T1000 (cell line): ENCODE measurements at places on chromosomes 13 and 19.

- DNase-seq, result no peak
Measured at GRCh38 chr13:33490461-33491327, 205.1 kb upstream of the STARD13 start.

- DNase-seq, result no peak
Measured at GRCh38 chr19:44649578-44650145, 6.0 kb downstream of the PVR start.

DNA sequence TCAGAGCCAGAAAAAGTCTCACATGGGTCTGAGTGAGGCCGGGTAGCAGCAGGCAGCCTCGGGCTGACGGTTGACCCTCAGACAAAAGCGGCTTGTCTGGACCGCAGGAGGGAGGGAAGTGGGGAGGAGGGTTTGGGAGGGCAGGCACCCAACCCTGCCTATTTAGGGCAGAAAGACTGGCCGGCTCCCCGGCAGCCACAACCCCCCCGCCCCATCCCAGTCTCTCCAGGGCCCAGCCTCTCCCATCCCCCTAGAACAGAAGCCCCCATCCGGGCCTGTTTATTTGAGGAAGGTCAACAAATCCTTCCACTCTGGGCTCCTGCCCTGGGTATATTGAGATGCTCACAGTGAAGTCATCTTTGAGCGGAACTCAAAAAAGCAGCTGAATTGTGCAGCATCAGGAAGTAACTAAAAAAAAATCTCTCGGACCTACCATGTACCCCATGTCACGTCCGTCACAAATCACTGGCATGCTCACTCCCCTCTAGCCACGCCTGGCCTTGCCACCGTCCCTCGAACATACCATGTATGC lies 6.3 kb downstream of the DACT3 start:
- no peak for DNase-seq

DNA sequence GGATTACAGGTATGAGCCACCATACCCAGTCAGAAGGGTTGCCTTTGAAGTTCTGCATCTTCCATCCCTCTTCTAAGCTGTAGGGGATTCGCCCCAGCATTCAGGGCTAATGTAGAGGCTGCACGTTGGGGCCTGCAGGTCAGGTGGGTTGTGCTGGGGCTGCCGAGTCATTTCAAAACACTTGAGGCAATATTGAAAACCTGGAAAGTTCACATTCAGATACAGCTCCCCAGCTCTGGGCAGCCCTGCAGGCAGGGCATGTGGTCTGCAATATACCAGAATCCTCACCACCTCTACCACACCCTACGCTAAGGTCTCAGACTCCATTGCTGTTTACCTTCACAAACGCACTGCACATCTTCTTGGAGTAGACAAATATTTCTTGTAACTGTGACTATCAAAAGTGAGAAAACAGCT lies 24.6 kb downstream of the CCNE1 start:
- no peak for DNase-seq

- DNase-seq, result no peak
Measured at GRCh38 chr13:23025864-23026608, 154.7 kb upstream of the SGCG start.

DNA sequence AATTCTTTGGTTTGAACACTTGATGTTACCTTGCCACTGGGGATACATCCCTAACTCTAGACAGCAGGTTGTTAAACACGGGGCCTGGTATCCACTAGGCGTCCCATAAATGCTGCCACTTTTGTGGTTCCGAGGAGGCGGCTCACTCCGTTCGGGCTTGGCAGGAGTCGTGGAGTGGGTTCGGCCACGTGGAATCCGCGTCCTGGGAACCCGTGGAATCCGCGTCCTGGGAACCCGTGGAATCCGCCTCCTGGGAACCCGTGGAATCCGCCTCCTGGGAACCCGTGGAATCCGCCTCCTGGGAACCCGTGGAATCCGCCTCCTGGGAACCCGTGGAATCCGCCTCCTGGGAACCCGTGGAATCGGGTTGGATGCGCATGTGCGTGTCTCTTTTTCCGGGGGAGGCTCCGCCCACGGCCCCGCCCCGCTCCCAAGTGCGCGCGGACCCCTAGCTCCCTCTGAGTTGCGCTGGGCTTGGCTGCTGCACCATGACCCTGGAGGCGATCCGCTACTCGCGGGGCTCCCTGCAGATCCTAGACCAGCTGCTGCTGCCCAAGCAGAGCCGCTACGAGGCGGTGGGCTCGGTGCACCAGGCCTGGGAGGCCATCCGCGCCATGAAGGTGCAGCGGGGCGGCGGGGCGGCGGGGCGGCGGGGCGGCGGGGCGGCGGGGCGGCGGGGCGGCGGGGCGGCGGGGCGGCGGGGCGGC lies at the start of gene MRI1:
MRI1 (plus strand) TSS at position 422 of the 707 bp plus-strand sequence; CDS start at position 489, 67 bp downstream.
- peak; percentile 62 for DNase-seq

- no peak for DNase-seq
Measured at GRCh38 chr19:51441410-51442390, 16.6 kb downstream of the SIGLEC8 start.

GRCh38 chr13:110912651-110913051 lies 2.2 kb downstream of the ANKRD10 start:
- no peak for DNase-seq

- DNase-seq, result no peak
Measured at GRCh38 chr13:45180303-45180702, 20.5 kb downstream of the KCTD4 start.

GRCh38 chr13:107807306-107808073 lies 407.8 kb downstream of the LIG4 start:
- DNase-seq, result no peak

DNA sequence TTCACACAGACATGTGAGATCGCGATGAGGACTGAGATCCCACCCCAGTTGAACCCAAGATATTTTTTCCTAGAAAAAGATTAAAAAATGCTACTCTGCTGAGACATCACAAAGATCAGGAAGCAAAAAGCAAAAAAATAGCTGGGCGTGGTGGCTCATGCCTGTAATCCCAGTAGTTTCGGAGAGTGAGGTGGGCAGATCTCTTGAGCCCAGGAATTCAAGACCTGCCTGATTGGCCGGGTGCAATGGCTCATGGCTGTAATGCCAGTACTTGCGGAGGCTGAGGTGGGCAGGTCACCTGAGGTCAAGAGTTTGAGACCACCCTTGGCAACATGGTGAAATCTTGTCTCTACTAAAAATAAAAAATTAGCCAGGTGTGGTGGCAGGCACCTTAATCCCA lies 1.1 kb downstream of the FUT3 start:
- no peak for DNase-seq

DNA sequence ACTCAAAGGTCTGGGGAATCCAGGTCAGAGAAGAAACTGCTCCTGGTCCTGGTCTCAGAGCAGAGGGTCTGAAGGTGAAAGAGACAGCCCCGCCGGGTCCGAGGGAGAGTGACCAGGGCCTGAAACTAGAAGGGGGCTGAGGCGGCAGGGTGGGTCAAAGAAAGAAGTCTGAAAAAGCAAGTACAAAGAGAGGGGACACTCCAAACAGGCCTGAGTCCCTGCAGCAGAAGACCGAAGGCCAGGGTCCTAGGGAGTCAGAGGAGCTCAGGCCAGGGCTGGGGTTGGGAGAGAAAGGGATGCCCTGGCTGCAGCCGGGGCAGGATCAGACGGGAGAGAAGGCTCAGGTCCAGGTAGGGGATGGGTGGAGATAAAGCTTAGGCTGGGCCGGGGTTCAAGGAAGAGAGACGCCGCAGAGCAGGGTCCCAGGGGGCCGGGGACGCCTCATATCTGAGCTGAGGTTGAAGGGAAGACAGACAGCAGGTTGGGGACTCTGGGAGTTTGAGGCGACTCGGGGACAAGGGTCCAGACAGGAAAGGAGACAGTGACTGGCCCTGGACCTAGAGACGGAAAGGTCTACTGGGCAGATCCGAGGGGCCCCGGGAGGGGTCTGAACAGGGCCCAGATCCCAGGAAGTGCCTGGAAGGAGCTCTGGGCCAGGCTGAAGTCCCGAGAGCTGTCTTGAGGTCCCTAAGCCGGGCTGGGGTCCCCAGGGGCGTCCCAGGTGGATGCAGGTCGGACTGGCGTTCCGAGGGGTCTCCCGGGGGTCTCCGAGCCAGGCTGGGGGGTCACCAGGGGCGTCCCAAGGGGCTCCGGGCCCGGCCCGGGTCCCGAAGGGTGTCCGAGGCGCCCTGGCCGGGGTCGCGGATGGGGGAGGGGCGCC lies 795 bp downstream of the MLLT1 start:
- DNase-seq, result no peak

DNA sequence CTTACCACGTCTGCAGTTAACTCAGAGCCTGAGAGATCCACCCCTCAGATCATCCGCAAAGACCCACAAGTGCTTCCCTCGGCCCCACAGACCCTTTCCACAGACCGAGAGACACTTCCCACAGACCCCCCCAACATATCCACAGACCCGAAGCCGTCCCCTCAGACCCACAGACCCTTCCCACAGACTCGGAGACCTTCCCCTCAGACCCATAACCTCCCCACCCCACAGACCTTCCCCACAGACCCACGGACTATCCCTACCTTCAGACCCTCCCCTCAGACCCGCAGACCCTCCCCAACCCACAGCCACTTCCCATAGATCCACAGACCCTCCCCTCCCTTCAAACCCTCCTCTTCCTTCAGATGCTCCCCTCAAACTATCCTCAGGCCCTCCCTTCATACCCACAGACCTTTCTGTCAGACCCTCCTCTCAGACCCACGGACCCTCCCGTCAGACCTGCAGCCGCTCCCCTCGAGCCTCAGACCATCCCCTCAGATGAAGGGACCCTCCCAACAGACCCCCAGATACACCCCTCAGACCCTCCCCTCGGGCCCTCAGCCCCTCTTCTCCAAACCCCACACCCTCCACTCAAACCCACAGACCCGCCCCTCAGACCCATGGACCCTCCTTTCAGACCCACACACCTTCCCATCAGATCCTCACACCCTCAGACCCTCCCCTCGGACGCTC lies 20.1 kb upstream of the TFDP1 start:
- DNase-seq, result no peak

GRCh38 chr13:74200081-74200480 lies 65.9 kb upstream of the KLF12 start:
- no peak for DNase-seq

- DNase-seq, result no peak
Measured at GRCh38 chr13:51360489-51360888, 21.0 kb downstream of the SERPINE3 start.

DNA sequence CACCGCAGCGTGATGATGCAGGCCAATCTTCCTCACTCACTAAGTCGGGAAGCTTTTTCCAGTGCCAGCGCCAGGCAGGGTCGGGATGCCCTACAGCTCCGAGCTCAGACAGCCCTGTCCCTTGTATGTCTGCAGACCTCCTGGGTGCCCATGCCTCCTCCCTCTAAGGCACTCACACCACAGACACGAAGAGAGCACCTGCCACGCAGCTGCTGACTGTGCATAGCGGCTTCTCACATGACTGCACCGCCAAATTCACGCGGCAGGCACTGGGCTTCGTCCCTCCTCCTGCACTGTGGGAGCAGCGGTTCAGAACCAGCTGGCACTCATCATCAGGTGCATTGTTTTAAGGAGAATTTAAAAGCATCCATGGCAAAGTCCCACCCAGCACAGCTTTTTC lies 88.1 kb downstream of the SLC7A1 start:
- no peak for DNase-seq

DNA sequence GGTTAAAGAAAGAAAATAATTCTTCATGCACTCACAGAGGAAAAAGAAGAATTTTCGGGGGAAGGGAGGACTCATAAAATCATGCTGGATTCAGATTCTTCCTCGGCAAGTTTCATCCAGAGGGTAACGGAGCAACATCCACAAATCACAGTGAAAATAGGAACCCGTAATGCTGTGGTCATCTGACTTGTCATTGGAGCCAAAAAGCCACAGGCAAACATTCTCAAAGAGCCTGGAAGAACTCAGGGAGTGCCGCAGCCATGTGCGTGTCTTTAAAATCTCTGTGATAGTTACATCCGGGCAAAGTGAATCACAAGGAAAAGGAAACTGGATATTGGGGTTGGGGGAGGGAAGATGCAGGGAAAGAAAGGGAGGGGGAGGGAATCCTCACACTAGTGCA lies 33.0 kb upstream of the VSTM2B start:
- no peak for DNase-seq

DNA sequence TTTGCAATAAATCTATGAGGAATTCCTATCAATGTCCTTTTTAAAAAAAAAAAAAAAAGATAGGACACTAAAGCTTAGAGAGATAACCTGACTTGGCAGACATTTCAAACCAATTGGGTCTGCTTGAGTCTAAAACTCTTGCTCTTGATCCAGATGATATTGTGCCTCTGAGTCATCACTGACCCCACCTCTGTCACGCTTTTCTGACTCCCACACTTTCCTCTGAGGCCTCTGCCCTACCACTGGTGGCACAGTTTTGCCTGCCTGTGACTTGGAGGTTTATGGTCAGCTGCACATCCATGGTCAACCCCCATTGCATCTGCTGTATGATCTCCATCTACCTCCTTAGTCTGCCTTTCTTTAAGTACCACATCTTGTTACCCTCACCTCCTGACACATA lies 328.7 kb downstream of the SPRY2 start:
- no peak for DNase-seq

DNA sequence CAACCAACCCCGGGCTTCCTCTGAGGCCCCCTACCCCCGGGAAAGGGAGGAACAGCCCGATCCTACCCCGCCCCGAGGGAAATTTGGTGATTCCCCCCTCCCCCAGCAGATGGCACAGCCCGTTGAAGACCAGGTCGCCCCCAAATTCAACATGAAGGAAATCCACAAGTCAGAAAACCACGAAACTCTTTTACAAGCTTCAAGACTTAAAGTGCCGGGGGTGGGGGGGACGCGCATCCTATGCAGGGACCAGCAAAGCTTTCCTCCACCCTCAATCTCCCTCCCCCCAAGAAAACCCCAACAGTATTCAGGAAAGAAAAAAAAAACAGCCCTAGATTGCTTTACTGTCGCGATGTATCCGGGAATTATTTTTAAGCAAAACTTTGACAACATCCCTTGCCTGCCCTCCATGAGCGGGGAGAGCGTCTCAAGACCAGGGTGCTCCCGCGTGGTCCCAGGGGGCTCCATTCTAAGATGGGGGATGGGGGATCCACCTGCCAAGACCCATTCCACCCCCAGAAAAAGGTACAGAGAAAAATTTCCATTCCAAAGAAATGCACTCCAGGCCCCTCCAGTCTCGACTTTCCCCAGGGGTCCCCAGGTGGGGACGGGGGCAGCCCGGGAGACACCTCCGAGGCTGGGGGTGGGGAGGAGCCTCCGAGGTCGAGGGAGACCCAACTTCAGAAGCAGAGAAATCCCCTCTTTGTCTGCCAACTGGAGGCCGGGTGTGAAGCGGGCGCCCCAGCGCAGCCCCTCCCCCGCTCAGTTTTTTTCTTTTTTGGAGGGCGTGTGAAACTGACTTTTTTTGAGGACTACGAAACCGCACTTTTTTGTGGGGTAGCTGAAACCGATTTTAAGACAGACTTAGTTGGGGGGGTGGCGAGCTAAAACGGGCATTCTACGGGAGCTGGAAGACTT lies 1.5 kb downstream of the TCF3 start:
- DNase-seq, result no peak

DNA sequence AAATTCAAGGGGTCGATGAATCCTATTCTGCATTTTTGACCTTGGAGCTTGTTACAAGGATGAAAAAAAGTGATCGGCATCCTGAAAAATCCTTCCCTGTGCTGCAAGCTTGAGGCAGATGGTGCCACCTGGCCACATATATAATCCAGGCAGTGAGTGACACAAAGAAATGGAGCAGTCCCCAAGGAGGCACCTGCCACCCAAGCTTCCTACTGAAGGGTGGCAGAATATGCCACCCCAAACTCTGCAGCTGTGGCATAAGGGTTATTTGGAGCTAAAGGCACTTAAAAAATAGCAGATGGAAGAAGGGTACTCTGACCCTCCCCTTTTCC lies 15.4 kb downstream of the TMEM272 start:
- no peak for DNase-seq

GRCh38 chr13:33728271-33729037 lies 89.5 kb upstream of the RFC3 start:
- DNase-seq, result no peak

GRCh38 chr19:43462785-43463380 lies 2.5 kb downstream of the LYPD3 start:
- no peak for DNase-seq

GRCh38 chr13:47085346-47085745 lies 188.5 kb upstream of the HTR2A start:
- no peak for DNase-seq
